HFF-Myc (cell line): ENCODE measurements at places on chromosomes 13 and 19.

DNA sequence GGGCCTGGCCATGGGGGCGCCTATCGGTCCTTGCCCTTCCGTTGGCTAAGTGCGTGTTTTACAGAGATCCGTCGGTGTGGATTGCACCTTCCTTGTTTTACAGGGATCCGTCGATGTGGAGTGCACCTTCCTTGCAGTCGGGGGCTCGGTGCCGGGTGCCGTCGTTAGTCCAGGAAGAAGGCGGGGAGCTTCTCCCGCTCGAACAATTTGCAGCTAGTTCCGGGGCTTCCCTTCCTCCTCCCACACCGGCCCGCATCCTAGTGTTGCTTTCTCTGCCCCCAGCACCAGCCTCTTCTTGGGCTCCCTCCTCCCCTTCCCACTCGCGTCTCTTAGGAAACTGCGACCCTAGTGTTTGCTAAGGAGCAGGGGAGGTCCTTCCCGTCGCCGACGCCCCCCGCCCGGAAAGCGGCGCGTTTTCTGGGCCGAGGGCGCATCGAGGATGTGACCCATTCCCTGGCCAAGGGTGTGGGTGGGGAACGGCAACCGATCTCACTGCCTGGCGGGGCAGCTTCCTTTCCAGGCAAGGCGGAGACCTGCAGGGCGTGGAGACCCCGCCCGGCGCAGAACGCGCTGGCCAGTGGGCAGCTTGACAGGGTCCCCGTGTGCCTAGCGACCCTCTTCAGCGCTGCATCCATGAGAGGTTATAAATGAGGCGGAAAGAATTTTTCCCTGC, 75.7 kb upstream of the ZNF91 start:
- no peak for DNase-seq

DNA sequence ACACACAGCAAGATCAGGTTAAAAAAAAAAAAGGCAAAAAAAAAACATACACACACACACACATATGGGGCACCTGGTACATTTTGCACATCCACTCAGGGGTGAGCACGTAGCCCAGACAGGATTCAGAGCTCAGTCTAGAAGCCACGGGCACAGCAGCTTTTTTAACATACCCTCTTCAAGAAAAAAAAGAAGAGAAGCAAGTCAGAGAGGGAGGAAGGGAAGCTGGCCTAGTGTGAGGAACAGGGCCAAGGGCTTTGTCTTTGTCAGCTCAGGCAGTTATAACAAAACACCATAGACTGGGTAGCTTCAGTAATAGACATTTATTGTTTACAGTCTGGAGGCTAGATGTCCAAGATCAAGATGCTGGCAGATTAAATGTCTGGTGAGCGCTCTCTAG, 2.3 kb upstream of the TPM4 start:
- no peak for DNase-seq

DNA sequence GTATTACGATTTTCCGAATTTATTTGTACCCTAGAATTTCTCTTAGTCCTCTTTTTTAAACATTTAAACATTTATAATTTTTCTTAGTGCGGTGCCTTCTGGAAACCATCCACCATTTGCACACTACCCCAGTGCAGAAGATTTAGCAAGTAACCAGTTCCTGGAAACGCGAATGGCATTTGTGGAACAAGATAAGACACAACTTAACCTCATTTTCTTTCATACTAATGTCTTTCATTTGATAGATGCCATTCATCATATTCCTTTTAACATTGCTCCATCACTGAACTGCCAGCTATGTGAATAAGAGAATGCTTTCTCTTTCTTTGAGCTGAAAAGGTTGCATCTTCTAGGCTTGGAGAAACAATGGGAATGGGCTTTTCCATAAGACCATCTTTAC, 6.8 kb downstream of the FRY start:
- no peak for DNase-seq

GRCh38 chr13:106182404-106182803, 353.1 kb downstream of the EFNB2 start:
- peak; percentile 56 for DNase-seq

DNA sequence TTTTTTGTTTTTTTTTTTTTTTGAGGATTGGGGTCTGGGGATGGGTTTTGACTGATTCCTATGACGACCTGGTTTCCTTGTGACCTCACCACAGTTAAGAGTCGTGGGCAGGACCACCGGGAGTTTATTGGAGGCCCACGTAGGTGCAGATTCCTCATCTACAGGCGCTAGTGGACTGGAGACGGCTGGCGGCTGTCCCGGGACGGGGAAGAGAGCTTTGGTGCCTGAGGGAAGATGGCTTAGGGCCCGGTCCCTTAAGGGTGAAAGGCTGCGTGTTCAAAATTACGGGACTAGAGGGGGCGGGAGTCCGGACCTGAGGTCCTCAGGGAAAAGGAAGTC, 682 bp upstream of the TEAD2 start:
- no peak for DNase-seq

DNA sequence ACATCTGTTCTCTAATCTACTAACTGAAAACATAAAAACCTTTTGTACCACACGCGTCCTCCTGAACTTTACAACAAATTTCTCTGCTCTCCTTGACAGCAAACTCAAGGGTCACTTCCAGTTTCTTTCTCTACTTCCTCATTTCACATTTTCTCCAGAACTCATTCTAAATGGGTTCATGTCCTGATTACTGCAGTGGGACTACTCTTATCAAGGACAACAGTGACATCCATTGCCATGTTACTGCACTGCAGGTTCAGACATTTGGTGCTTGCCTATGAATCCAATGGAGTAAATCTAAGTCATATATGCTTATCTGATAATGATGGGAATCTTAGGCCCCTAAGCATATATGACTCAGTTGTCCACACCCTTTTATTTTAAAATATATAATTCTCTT, 35.3 kb downstream of the FPR3 start:
- no peak for DNase-seq

DNA sequence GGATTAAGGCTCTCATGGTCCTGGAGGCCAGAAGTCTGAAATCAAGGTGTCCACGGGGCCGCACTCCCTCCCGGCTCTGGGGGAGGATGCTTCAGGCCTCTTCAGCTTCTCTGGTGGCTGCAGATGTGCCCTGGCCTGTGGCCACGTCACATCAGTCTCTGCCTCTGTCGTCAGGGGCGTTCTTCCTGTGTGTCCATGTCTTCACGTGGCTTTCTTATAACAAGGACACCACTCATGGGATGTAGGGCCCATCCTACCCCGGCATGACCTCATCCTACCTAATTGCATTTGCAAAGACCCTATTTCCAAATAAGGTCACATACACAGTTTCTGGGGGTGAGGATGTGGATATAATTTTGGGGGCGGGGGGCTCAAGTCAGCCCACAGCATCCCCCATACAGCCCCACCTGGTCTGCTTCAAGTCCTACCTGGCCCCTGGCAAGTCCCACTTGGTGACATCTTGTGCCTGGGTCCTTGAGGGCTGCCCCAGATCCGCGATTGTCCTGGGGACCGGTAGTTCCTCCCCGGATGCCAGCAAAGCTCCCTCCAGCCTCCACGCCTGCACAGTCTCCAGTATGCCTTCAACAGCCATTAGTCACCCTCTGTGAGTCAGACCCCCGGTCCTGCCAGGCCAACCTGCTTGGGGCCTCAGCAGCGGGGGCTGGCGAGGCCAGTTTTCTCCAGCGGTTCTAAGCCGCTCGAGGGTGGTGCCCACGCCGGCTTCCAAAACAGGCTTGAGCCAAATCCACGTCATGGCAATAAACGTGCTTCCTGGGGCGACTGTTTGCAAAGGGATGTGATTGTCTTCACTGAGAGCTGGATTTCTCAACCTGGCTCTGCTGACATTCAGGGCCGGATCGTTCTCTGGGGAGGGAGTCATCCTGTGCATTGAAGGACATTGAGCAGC, 32.2 kb downstream of the MYO9B start:
- peak; percentile 71 for DNase-seq

- peak; percentile 89 for DNase-seq
Observed at GRCh38 chr19:18415178-18415867, 3.9 kb upstream of the SSBP4 start.

DNA sequence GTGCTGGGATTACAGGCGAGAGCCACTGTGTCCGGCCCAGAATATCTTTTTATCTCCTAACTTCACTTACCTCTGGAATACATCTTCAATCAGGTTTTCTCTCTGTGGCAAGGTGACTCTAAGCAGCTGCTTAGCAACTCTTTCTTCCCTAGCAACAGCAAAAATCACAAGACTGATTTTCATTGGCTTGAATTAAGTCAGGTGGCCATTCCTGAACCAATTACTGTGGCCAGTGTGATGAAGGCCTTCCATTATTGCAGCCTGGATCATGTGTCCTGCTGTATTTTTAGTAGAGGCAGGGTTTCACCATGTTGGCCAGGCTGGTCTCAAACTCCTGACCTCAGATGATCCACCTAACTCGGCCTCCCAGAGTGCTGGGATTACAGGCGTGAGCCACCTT, 9.0 kb upstream of the LTBP4 start:
- no peak for DNase-seq

DNA sequence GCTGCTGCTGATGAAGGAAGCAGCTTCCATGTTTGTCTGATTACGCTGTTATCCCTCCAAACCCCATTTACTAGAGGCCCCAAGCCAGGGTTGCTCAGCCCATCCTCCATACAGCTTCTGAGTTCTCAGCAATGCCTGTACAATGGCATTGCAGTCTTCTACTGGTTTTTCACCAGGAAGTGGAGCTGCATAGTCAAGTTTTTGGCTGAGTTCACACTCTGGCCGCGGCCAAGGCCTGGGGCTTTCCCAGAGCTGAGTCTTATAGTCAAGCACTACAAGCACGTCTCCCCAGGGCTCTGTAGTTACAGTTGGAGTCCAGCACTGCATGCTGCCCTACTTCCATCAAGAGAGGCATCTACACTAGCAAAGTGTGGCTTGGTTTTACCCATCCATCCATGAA, 182.5 kb downstream of the POU4F1 start:
- DNase-seq: no peak

DNA sequence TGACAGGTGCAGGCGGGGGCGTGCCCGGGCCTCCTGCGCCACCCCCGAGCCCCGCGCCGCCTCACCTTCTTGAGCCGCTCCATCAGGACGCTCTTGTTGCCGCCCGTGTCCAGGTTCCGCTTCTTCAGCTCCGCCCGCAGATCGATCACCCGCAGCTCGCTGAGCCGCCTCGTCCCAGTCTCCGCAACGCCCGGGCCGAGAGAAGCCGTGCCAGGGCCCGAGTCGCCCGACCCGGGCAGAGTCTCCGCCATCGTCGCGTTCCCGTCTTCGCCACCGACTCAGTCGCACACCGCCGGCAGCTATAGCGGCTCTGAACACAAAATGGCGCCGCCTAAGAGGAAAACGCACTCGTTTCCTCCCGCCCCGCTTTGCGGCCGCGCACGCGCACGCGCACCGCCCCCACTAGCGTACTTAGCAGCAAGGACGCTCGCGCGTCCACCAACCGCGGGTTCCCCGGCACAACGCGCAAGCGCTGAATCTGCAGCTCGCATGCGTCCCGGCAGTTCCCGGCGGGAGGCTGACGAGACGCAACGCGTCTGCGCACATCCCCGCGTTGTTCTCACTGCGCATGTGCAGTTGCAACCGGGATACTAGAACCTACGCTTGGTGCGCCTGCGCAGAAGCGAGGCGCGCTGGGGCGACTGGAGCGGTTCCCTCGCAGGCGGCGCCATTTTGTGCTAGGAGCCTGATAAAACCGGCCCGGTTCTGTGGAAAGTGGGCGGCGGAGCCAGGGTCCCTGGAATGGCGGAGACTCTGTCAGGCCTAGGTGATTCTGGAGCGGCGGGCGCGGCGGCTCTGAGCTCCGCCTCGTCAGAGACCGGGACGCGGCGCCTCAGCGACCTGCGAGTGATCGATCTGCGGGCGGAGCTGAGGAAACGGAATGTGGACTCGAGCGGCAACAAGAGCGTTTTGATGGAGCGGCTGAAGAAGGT, at the start of the genes SAFB and SAFB2:
Gene SAFB (plus strand): TSS at position 619 of the 932 bp plus-strand sequence. CDS start 123 bp downstream, at position 742.
Gene SAFB2 (minus strand): TSS at position 312 of the 932 bp plus-strand sequence. CDS start 61 bp downstream, at position 251.
- DNase-seq: peak; percentile 99

DNA sequence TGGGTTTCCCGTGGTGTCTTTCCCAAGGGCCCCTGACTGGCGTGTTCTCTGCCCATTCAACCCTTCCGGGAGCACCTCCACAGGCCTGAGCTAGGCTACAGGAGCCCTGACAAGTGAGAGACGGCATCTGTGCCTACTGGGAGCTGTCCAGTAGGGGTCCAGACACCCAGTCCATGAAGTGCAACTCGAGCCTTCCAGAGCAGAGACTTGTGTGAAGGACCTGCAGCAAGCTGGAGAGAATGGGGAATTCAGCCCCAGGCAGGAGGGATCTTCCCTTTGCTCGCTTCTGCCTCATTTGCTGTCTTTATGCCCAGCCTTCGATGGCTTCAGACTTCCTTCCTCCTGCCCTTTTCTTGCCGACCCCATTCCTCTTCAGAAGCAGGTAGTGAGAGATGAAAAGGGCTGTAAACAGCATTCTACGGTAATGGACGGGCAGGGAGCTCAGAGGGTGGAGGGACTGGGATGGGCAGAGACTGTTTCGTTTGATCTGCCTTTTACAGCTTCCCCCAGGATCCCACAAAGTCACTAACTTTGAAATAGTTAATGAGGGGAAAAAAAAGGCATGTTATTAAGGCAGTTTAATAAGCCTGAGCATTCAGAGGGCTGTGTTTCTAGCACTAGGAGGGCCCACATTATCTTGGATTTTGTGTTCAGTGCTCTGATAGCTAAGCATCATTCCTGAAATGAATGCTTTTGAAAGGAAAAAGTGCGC, 327.6 kb downstream of the FGF9 start:
- no peak for DNase-seq

DNA sequence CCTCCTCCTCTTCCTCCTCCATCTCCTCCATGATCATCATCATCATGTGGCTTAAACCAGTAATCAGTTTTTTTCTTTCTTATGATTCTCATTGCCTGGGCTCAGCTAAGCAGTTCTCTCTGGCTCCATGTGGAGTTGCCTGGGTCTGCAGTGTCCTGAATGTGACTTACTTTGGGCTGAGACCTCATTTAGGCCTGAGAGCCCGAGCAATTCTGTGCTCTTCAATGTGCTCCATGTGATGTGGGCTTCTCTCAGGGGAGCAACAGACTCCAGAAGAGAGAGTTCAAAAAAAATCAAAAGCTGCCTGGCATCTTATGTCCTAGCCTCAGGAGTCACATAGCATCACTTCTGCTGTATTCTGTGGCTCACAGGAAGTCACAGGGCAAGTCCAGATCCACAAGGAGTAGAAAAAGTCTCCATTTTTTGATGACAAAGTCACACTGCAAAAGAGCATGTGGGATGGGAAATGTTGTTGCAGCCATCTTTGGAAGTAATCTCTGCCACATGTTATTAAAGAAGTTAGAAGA, 128.7 kb downstream of the MAB21L1 start:
- no peak for DNase-seq

- no peak for DNase-seq
Observed at GRCh38 chr13:33015791-33016323, 366 bp upstream of the KL start.

- no peak for DNase-seq
Observed at GRCh38 chr13:40375489-40376171, 290.8 kb downstream of the FOXO1 start.

GRCh38 chr19:44684892-44685863, 13.8 kb upstream of the CEACAM16 start:
- DNase-seq: peak; percentile 88

GRCh38 chr19:29495901-29496441, 29.8 kb upstream of the VSTM2B start:
- no peak for DNase-seq

- peak; percentile 84 for DNase-seq
Observed at GRCh38 chr19:21505459-21506451, at the start of gene ZNF429. TSS of gene ZNF429 (plus strand) at chr19:21505602. CDS start at chr19:21505772, 170 bp downstream.

GRCh38 chr19:29201855-29202254, 11.1 kb downstream of the UQCRFS1 start:
- no peak for DNase-seq

GRCh38 chr13:113383089-113383488, 19.2 kb upstream of the GRTP1 start:
- no peak for DNase-seq
